Activated CD4-positive, alpha-beta T cell treated with anti-CD3 and anti-CD28 coated beads, Interleukin-2, amount 50 U/mL, for 24 hours (primary cell): ENCODE measurements at places on chromosomes 4 and X.

DNA sequence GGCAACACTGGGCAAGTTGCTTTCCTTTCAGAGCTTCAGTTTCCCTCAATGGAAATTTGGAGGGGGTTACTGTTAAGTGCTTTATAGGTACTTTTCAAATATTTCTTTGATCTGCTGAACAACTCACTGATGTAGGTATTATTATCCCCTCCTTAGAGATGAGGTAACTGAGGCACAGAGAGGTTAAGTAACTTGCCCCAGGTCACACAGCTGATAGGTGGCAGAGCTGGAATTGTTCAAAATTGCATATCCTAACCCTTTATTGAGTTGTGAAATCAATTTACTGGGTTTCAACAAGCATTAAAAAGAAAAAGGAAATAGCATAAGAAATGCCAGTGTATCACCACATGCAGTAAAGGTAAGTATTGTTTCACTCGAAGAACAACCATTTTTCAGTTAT is 6.6 kb downstream of the PPP1R3F start:
- DNase-seq, result no peak

DNA sequence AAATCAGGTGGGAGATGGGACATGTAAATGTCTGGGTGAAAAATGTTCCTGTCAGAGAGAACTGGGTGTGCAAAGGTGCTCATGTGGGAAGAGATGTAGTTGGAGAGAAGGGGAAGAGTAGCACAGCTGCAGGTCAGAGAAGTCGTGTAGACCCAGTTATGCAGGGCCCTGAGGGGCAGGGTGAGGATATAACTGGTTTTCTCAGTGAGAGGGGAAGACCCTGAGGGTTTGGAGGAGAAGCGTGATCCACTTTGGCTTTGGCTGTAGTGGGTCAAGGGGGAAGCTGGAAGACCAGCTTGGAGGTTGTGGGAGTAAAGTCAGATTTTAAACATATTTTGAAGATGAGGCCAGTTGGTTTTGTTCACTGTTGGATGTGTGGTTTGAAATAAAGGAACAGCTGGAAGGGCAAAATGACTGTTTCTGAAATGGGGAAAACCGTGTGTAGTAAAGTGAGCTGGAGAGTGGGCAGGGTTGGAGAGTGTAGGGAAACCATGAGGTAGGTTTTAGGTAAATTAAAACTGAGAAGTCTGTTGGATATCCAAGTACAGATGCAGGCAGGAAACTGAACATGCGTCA is 44.2 kb downstream of the NAP1L5 start:
- no peak for DNase-seq

GRCh38 chr4:161320377-161320776 is 843.4 kb downstream of the FSTL5 start:
- DNase-seq, result no peak

- no peak for DNase-seq
Measured at GRCh38 chr4:163367651-163368050, 24.0 kb downstream of the NPY5R start.

DNA sequence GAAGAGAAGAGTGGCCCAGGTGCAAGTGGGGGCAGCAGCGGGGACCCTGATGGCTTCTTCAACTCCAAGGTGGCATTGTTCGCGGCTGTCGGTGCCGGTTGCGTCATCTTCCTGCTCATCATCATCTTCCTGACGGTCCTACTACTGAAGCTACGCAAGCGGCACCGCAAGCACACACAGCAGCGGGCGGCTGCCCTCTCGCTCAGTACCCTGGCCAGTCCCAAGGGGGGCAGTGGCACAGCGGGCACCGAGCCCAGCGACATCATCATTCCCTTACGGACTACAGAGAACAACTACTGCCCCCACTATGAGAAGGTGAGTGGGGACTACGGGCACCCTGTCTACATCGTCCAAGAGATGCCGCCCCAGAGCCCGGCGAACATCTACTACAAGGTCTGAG is 11.4 kb downstream of the EFNB1 start:
- no peak for DNase-seq

GRCh38 chr4:20462426-20463175 is 210.9 kb downstream of the SLIT2 start:
- DNase-seq, result no peak
